ENCODE measurements at places on chromosomes 6 and 20.

DNA sequence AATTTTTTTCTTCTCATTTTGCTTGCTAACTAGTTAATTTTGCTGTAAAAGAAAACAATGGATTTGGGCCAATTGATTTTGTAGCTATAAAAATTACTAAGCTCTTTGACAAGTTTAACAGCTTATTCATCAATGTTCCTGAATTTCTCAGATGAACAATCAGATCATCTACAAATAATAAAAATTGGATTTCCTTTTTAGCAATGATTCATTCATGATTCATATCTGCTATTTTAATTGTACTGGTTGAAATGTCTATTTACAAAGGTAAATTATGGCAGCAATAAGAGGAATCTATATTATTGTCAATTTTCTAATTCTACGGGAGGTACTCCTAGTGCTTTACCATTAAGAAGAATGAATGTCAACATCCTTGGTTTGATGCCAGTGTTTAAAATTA, 178.8 kb upstream of the BTBD3 start:
- H3K27ac ChIP-seq, result no peak overlapping the region
- H3K27me3 ChIP-seq, result no peaks in the 10 kb centered on the region
- H3K4me1 ChIP-seq, result no peaks in the 10 kb centered on the region
- DNase-seq, result no peak
- H3K36me3 ChIP-seq, result no peaks in the 10 kb centered on the region

- no peak overlapping the region for H3K4me3 ChIP-seq
- no peaks in the 10 kb centered on the region for H3K4me1 ChIP-seq
- H3K27me3 ChIP-seq, result no peaks in the 10 kb centered on the region
- no peaks in the 10 kb centered on the region for H3K36me3 ChIP-seq
- H3K27ac ChIP-seq, result no peak overlapping the region
- DNase-seq, result no peak
These were observed 8.8 kb upstream of the RREB1 start for GRCh38 chr6:7098993-7099392.

DNA sequence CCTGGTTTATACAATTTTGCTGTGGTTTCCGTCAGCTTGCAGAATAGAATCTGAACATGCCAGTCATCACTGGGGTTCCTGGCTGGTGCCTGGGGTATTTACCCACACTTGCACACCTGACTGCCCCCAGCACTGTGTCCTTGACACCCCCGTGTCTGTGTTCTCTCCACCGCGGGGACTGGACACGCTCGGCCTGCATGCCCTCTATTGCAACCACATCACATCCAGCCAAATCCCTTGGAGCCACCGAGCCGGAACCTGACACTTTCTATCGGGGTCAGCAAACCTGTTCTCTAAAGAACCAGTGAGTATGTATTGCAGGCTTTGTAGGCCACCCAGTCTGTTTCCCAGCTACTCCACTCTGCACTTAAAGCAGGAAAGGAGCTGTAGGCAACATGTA, 527.5 kb downstream of the PRKN start:
- DNase-seq, result no peak
- no peaks in the 10 kb centered on the region for H3K27me3 ChIP-seq
- no peak overlapping the region for H3K4me3 ChIP-seq
- H3K27ac ChIP-seq, result no peak overlapping the region
- H3K36me3 ChIP-seq, result no peaks in the 10 kb centered on the region
- peaks cover 4% of the 10 kb centered on the region for H3K4me1 ChIP-seq

DNA sequence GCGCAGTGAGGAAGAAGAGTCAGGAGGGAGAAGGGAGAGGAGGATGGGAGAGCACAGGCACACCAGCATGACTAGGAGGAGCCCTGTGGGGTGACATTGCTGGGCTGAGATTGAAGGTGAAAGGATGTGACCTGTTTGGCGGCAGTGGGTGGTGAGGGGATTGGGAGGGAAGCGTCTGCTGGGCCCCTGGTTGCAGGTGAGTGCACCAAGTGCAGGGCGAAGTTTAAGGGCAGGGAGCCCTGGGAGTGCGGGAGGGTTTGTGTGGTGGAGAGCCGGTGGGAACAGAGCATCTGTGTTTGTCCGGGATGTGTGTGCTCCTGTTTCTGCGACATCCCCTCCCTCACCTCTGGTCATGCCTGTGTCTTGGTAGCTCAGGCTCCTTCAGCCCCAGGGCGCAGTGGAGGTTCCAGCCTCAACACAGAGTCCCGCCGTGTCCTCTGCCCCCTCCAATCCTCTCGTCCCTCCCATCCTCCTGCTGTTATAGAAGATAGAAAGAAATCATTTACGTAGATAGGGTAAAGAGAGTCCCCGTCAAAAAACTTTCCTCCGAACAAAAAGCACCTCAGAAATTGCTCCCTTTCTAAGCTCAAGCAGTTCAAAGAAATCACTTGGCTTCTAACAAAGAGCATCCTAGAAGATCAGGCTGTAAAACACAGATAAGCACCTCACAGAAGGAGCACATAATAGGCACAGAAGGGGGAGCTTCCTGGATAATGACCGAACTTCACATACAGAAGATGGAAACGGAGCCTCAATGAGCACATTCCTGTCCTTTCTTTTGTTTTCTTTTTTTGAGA, 25.0 kb downstream of the ULBP1 start:
- H3K4me1 ChIP-seq, result peaks cover 13% of the 10 kb centered on the region
- DNase-seq, result no peak
- H3K4me3 ChIP-seq, result no peak overlapping the region
- H3K36me3 ChIP-seq, result no peaks in the 10 kb centered on the region

DNA sequence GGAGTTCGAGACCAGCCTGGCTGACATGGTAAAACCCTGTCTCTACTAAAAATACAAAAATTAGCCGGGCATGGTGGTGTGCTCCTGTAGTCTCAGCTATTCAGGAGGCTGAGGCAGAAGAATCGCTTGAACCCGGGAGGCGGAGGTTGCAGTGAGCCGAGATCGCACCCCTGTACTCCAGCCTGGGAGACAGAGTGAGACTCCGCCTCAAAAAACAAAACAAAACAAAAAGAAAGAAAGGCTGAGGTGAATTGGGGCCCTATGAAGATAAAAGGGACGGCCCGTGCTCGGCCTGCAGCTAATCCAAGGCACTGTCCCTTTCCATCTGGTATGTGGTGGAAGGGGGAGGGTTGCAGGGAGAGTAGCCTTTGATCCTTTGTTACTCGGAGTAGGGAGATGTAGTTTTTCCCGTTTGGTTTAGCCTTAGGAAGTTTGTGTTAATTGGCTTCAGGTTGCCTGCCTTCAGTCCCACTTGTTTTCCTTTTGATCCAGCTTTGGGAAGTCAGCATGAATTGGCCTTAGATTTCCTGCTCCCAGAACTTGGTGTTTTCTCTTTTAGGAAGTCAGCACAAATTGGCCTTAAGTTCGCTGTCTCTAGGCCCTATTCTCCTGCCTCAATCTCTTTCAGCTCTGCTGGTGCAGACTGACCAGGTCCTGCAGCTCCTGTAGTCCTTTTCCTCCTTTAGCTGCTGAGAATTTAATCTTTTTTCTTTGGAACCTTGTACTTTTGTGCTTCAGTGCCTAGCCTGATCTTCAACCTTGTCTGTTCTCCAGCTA, 36.1 kb upstream of the PAQR8 start:
- no peaks in the 10 kb centered on the region for H3K27me3 ChIP-seq
- peak; percentile 18 for DNase-seq
- no peak overlapping the region for H3K4me3 ChIP-seq
- H3K4me1 ChIP-seq, result no peaks in the 10 kb centered on the region

GRCh38 chr6:47308198-47308517, 1.5 kb downstream of the TNFRSF21 start:
- H3K36me3 ChIP-seq, result no peaks in the 10 kb centered on the region
- DNase-seq, result no peak
- peak overlapping the region; percentile 15 for H3K27ac ChIP-seq
- no peaks in the 10 kb centered on the region for H3K27me3 ChIP-seq
- H3K4me1 ChIP-seq, result peaks cover 9% of the 10 kb centered on the region
- peak overlapping the region; percentile 86 for H3K4me3 ChIP-seq

DNA sequence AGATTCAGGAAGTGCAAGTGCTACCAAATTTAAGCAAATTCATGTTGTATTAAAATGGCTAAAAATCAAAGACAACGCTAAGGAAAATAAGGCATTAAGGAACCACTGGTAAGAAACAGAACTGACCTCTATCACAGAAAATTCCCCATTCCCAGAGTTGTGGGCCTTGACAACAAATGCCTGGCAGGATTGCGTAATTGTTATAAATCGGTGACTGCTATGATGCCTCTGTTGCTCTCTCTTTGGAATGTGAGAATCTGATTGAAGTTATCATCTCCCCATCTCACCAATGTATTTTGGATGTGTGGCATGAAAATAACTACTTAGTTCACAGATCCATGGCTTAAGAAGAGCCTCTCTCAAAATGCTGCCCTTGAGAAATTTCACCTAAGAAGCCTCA, 257.3 kb downstream of the OGFRL1 start:
- no peak for DNase-seq
- H3K36me3 ChIP-seq, result no peaks in the 10 kb centered on the region
- H3K27me3 ChIP-seq, result no peaks in the 10 kb centered on the region

GRCh38 chr6:167779129-167779992, 47.4 kb upstream of the AFDN start:
- no peak for DNase-seq
- H3K4me3 ChIP-seq, result no peak overlapping the region
- no peaks in the 10 kb centered on the region for H3K36me3 ChIP-seq
- H3K27me3 ChIP-seq, result peaks cover 9% of the 10 kb centered on the region

GRCh38 chr6:156779206-156780094, 2.3 kb downstream of the ARID1B start:
- peak overlapping the region; percentile 85 for H3K4me3 ChIP-seq
- peak; percentile 46 for DNase-seq
- no peaks in the 10 kb centered on the region for H3K36me3 ChIP-seq
- H3K4me1 ChIP-seq, result peaks cover 5% of the 10 kb centered on the region
- no peaks in the 10 kb centered on the region for H3K27me3 ChIP-seq

DNA sequence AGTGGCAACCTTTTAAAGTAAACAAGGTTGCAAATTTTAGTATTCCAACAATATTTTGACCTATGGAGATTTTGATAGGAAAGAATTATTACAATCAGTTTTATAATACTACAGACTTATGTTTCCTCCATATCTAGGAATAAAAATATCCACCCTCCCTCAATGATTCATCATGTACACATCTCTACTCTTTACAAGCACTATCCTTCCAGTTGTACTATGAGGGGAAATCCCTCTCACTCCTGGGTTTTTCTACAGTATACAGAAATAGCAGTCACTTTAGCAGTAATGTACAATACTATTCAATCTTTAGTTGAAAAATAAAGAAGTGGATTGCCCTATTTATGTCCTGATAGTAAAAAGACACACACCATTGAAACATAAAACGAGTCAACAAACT, 46.3 kb upstream of the SCML4 start:
- no peak overlapping the region for H3K27ac ChIP-seq
- H3K27me3 ChIP-seq, result no peaks in the 10 kb centered on the region
- peaks cover 5% of the 10 kb centered on the region for H3K4me1 ChIP-seq
- peaks cover 12% of the 10 kb centered on the region for H3K36me3 ChIP-seq
- no peak for DNase-seq

DNA sequence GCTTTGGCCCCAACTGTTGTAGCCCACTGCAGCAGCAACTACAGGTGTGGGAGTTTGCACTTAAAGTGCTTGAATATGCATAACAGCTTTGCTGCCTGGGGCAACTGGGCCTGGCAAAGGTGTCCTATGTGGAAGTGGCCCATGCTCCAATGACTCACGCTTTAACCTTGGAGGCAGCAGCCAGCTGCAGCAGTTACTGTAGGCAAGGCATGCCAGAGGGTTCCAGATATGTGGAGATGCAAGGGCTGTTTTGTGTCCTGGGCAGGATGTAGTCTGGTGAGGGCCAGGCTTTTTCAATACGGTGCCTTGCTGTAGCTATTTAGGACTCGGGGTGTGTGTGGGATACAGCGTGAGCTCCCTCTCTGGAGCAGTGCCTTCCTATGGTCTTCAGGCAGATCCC, 150.3 kb downstream of the NKAIN2 start:
- H3K4me3 ChIP-seq, result no peak overlapping the region

DNA sequence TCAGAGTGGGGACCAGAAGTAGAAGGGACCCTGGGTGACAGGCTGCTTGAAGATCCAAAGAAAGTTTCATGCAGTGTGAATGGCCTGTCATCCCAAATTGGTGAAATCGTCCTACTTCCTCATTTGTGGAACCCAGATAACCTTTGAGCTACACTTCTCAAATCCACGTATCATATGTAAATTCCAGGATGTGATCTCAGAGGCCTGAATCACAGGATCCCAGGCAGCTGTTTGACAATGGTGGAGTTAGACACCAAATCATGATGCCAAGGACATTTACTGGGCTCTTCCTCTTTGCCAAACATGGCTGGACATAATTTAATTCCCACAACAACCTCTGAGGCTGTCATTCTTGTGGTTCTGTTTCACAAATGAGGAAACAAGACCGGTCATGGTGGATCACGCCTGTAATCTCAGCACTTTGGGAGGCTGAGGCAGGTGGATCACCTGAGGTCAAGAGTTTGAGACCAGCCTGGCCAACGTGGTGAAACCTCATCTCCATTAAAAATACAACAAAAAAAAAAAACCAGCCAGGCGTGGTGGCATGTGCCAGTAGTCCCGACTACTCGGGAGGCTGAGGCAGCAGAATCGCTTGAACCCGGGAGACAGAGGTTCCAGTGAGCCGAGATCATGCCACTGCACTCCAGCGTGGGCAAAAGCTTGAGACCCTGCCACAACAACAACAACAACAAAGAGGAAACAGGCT, 39.9 kb upstream of the TTPAL start:
- DNase-seq, result no peak
- no peak overlapping the region for H3K4me3 ChIP-seq
- H3K4me1 ChIP-seq, result no peaks in the 10 kb centered on the region
- no peak overlapping the region for H3K27ac ChIP-seq

- peak overlapping the region; percentile 72 for H3K4me3 ChIP-seq
- no peaks in the 10 kb centered on the region for H3K27me3 ChIP-seq
- peaks cover 9% of the 10 kb centered on the region for H3K36me3 ChIP-seq
- H3K4me1 ChIP-seq, result peaks cover 14% of the 10 kb centered on the region
- peak; percentile 89 for DNase-seq
These were observed 23.6 kb downstream of the VPS52 start for GRCh38 chr6:33247977-33248642.

GRCh38 chr6:44485601-44486401, 98.3 kb downstream of the CDC5L start:
- H3K27ac ChIP-seq, result no peak overlapping the region
- peaks cover 20% of the 10 kb centered on the region for H3K27me3 ChIP-seq
- no peak overlapping the region for H3K4me3 ChIP-seq
- no peak for DNase-seq
- no peaks in the 10 kb centered on the region for H3K36me3 ChIP-seq

DNA sequence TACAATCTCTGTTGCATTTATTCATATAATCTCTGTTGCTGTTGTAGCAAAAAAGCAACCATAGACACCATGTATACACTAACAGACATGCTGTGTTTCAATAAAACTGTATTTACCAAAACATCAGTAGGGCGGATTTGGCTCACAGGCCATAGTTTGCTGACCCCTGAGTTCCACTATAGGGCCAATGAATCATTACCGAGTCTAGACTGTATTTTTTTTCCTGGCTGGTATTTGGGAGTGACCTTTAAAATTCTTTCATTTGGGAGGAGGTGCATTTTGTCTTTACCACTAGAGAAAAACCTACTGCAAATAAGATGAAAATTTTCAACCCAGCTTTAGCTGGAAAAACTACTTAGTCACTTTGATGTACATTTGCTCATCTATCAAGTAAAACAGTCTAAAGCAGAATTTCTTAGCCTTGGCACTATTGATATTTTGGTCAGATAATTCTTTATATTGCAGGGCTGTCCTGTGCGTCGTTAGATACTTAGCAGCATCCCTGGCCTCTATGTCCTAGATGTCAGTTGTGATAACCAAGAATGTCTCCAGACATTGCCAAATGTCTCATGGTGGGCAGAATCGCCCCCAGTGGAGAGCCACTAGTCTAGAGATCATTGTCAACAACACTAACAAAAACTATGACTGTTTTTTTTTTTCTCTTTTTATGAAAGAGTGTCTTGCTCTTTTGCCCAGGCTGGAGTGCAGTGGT, 39.5 kb downstream of the DCBLD1 start:
- no peaks in the 10 kb centered on the region for H3K27me3 ChIP-seq
- DNase-seq, result no peak
- H3K4me1 ChIP-seq, result peaks cover 1% of the 10 kb centered on the region
- no peak overlapping the region for H3K4me3 ChIP-seq
- H3K36me3 ChIP-seq, result no peaks in the 10 kb centered on the region

All from mesenchymal stem cell (in vitro differentiated cells and primary cell).